Activated CD8-positive, alpha-beta T cell treated with anti-CD3 and anti-CD28 coated beads, Interleukin-2, amount 10 ng/mL, durations not matched to agents 7 days and 5 days (primary cell): ENCODE measurements at places on chromosomes 6 and 20.

DNA sequence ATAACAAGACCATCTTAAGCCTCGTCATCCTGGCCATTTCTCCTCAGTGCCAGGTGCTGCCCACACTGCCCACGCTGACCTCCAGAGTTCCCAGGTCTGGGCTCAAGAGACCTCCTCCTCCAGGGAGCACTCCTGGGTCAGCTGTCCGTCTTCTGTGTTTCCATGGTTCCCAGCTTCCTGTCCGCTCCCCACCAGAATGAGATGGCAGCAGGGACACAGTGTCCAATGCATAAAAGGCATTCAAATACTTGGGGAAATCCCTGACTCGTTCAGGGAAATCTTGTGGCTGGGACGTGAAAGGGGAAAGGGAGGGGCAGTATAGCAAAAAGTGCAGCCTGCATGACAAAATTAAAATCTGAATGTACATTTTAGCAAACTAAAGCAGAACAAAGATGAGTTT, 54.3 kb downstream of the SLC23A2 start:
- no peak for DNase-seq

DNA sequence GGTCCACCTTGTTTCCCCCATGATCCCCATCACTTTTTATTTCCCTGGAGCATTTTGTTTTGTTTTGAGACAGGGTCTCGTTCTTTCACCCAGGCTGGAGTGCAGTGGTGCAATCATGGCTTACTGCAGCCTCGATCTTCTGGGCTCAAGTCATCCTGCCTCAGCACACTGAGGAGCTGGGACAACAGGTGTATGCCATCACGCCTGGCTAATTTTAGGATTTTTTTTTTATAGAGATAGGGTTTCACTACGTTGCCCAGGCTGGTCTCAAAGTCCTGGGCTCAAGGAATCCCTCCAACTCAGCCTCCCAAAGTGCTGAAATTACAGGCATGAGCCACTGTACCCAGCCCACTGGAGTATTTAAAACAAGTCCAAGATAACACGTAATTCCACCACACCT, 179.9 kb downstream of the PREX1 start:
- DNase-seq = no peak

DNA sequence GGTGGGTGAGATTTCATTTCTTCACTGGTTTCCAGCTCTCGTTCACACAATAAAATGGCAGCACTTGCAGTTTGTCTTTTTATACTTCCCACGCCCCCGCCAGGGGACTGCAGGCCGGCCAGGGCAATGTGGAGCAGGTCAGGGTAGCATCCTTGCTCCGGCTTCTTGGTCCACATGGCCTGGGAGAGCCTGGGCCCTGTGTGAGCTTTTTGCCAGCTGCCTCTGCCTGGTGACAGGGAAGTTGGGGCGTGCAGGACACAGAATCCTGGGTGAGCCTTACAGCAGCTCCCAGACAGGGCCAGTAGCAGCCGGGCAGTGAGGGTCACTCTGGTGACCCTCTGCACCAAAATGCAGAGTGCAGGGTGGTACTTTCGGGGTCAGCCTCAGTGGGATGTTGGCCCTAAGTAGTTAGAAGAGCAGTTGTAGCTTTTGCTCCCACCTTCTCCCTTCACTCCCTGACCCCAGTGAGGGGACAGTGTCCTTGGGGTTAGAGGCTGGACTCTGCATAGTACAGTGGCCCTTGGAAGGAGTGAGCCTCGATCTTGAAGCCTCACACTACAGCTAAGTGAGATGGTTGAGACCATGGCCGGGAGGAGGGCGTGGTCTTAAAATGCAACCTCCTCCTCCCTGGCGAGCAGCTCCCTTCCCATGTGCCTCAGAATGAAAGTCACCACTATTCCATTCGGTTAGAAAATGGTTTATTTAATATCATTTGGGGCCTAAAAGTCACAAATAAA, 23.8 kb downstream of the PYGB start:
- DNase-seq = no peak

DNA sequence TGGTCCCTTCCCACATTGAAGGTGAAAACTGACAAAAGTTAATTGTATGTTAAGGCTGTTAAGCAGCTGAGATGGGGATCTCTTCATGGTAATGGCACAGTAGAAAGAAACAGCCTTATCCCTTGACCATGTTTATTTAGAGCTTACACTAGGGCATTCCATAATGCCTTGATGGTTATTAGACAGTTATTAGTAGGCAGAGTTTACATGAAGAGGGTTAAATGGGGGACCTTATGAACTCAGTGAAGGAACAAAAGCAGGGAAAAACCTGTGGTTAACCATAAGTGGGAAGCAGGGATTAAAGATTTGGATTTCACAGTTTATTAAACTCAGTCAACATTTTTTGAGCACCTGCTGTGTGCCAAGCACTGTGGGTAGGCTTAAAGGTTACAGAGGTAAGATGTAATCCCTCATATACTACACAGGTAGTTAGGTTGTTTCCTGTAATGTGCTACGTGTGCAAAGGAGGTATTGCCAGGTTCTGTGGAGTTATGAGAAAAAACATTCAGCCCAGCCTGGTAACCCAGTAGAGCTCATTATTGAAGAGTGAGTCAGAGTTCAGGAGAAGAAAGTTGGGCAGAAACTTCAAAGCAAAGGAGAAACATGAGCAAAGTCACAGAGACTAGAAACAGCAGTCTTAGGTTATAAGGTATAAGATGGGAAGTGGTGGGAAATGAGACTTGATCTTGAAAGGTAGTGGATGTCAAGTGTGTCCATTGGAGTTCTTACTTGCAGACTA, 32.3 kb upstream of the GNRH2 start:
- no peak for DNase-seq

DNA sequence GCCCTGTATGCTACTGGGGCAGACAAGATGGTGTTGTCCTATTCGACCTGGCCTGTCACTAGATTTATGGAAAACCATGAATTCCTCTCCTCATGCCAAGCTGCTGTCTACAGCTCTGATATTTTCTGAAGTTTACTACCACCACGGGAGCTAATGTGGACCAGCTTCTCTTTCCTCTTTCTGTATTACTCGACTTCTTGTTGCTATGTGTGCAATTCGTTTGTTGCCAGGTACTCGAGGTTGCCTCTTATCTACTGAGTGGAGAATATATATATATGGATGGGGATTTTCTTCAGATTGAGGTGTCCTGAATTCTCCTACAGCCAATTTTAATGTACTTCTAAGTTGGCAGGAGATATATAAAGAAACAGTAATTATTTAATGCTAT, 34.7 kb downstream of the MAN1A1 start:
- no peak for DNase-seq

GRCh38 chr6:626236-626635, 30.7 kb downstream of the HUS1B start:
- DNase-seq = no peak

GRCh38 chr6:70314296-70314695, 11.4 kb upstream of the COL9A1 start:
- no peak for DNase-seq

DNA sequence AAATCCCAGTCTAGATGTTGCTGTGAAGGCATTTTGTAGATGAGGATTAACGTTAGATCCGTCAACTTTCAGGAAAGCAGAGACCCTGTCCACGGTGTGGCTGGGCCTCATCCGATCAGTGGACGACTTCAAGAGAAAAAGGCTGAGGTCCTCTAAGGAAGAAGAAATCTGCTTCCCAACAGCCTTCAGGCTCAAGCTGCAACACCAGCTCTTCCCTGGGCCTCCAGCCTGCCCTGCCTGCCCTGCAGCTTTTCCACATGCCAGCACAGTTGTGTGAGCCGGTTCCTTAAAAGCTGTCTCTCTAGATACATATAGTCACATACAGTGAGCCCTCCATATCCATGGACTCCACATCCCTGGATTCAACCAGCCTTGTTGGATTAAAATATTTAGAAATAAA, 14.1 kb upstream of the PDE10A start:
- DNase-seq = no peak

DNA sequence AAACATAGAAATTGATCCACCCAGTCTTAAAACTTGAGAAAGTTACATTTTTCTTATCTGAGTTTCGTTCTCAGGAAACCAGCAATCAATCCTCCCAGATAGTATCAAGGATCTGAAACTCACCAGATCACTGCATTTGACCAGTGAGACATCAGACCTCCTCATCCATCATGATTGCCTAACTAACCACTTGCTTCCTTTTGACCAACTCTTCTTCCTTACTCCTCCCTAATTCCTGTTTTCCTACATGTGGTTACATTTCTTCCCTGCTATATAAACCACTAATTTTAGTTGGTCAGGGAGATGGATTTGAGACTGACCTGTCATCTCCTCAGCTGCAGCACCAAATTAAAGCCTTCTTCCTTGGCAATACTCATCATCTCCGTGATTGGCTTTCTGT, 357.1 kb upstream of the POU3F2 start:
- DNase-seq = no peak

DNA sequence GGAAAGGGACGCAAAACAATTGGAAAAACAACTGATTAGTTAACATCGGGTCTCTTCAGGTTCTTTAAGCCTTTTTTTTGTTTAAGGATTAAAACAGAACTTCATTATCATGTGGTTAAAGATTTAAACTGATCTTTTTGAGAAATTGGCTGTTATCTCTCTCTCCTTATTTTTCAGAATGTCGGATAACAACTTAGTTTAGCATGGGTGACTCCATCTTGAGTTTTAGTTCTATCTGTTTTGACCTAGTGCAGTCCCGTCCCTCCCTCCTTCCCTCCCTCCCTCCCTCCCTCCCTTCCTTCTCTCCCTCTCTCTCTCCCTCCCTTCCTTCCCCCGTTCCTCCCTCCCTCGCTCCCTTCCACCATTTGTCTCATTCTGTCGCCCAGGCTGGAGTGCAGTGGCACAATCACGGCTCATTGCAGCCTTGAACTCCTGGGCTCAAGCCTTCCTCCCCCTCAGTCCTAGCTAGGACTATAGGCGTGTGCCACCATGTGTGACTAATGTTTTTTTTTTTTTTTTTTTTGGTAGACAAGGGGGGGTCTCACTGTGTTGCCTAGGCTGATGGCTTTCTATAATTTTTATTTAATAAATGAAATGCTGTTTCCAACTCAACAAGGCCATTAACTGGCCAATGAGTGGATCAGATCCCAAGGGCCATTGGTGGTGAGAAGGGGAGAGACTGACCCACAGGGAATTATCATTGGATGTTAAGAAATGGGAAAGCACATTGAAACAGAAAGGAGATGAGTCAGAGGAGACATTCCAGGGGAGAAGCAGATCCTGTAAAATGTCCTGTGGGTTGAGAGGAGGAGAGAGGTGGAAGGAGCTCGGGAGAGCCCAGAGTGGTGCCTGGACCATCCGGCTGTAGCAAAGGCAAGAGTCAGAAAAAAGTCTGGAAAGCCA, 13.6 kb downstream of the BAK1 start:
- no peak for DNase-seq

DNA sequence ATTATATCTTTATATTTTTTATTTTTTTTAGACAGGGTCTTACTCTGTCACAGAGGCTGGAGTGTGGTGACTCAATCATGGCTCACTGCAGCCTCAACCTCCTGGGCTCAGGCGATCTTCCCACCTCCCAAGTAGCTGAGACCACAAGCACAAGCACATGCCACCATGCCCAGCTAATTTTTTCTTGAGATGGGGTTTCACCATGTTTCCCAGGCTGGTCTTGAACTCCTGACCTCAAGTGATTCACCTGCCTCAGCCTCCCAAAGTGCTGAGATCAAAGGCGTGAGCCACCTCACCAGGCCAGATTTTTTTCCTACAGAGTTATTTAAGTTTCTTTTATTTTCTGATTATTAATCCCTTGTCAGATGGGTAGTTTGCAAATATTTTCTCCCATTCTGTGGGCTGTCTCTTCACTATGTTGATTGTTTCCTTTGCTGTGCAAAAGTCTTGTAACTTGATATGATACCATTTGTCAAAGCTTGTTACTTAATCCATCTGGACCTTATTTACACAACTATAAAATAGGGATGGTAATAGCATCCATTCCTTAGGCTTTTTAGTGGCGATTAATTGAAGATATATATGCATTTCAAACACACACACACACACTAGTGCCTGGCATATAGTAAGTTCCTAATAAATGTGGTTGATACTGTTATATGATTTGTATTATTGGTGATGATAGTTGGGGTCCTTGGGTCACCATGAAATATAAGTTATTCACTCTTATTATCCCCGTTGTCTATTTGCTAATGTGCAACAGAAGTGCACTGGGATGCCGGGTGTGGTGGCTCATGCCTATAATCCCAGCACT, 187.1 kb downstream of the BCAS1 start:
- no peak for DNase-seq

DNA sequence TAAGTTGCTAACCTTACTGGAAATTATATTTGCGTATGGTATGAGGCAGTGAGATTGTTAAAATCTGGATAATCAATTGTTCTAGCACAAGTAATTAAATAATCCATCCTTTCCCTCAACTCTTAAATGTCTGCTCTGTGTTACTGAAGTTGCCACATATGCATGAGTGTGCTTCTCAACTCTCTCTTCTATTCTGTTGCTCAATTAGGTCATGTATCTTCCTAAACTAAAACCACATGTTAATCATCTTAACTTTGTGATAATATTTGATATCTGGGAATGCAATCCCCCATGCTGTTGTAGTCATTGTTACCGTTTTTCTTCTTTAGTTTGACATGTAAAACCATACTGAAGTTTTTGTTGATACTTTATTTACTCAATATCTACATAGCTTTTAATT, 63.5 kb upstream of the STMND1 start:
- no peak for DNase-seq

DNA sequence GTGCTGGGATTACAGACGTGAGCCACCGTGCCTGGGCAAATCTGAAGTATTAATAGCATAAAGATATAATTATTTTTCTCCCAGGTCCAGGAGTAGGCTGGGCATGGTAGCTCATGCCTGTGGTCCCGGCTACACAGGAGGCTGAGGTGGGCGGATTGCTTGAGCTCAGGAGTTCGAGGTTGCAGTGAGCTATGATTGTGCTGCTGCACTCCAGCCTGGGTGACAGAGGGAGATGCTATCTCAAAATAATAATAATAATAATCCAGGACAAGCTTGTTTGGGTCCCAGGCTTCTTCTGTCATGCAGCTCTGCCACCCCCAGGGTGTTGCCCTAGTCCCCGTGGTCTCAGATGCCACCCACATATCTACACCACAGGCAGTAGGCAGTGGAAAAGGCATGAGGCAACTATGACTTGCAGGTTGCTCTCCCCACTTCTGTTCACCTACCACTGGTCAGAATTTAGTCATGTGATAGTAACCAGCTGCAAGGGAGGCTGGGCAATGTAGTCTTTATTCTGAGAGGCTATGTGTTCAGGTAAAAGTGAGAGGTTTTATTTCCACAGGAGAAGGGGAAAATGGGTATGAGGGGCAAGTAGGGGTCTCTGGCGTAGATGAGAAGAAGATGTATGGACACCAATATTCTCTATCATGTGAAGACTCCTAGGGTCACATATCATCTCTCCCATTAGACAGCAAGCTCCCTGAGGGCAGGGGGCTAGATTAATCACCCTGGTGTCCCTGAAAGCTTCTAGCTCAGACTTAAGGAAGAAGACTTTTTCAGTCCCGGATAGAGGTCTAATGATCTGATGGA, 25.7 kb downstream of the TCF15 start:
- DNase-seq = no peak

GRCh38 chr6:100470422-100471120, 5.8 kb upstream of the SIM1 start:
- DNase-seq = no peak

- no peak for DNase-seq
Measured at GRCh38 chr6:155126727-155127439, 131.8 kb downstream of the TIAM2 start.
